Occipital lobe (tissue), 3 donors: ENCODE measurements at places on chromosomes 16 and 17. TPM values are rescaled to one million over a fixed set of nuclear protein-coding genes. Genes with fewer than 3 reads are reported as not detected.

The KRT20 gene
- total RNA-seq: not detected

The HOXB2 gene
- total RNA-seq: 0.16 TPM

The CCL8 gene
- total RNA-seq: 0.16 TPM

The PRAC2 gene
- total RNA-seq: not detected

The SCIMP gene
- total RNA-seq: 0.16 TPM

The PCGF2 gene
- total RNA-seq: 4.8 TPM

The TP53TG3D gene
- total RNA-seq: not detected

- DNase-seq: no peak
Observed at GRCh38 chr17:48002266-48002915, 31.5 kb downstream of the CDK5RAP3 start.

- DNase-seq: no peak
Observed at GRCh38 chr17:31497994-31498826, 106.7 kb downstream of the RAB11FIP4 start.

DNA sequence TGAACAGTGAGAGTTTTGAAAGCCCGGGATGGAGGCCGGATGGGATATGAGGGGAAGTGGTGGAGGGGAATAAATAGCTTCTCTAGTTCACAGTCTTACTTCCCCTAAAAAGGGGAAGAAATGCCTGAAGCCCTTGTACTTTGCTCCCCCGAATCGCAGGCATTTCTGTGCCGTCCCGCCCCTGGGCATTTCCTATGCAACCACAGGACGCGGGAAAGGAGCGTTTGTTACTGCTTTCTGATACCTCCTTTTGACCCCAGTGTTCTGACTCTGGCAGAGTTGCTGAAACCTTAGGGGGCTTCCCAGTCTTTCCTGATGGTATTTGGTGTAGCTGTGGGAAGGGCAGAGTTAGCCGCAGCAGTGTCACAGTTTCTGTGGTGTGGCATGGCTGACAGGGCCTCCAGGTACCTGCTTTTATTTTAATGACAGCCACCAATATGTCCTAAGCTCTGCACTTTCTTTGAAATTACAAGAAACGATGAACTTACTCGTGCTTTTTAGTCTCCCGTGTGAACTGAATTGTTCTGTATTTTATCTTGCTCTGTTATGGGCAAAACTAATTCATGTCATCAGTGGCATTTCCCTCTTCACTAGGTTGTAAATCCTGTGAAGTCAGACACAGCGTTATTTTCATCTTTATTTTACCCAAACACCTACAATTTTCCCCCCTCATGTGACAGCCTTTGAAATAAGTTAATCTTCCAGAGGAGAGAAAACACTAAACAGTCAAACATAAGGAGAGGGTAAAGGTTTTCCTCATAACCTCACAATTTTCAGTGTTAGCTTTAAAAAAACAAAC, 27.1 kb downstream of the USP10 start:
- no peak for DNase-seq

- no peak for DNase-seq
Observed at GRCh38 chr17:4444782-4445473, 11.2 kb downstream of the SPNS3 start.

- DNase-seq: no peak
Observed at GRCh38 chr16:75197522-75198134, 9.3 kb downstream of the CTRB2 start.

GRCh38 chr16:22357635-22357971, 16.8 kb downstream of the CDR2 start:
- DNase-seq: no peak

DNA sequence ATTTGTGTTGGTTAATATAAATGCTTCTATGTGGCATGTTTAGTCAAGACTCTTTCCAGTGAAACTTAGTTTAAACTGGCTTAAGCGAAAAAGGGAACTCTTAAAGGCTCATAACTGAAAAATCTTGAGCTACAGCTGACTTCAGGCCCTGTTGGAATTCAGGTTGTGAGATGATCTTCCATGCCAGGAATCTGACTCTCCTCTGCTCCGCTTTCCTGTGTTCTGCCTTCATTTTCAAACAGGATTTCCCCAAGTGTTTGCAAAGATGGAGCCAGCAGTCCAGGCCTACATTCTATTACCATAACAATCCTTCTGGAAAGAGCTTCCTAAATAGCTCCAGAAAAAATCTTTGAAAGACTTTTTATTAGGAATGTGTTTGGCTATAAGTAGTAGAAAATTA, 134.9 kb downstream of the NLK start:
- no peak for DNase-seq

GRCh38 chr17:8079291-8080207, 8.0 kb downstream of the ALOX12B start:
- DNase-seq: peak; percentile 37

GRCh38 chr16:79826732-79827475, 226.4 kb upstream of the MAF start:
- DNase-seq: no peak

DNA sequence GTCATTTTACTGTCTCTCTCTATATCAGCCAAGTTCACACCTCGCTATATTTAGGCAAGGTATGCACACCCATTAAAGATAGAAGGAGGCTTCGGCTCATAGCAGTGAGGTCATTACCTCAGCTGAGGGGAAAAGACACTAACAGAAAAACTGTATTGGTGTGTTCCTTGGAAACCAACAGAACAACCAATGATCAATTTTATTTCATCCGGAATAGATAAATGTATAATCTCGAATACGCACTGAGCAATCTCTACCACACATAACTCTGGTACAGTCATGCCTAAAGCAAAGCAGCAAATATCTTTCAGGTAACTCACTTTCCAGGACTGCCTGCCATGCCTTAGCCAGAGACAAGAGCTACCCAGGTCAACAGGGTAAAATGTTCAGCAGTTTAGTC, 109.9 kb upstream of the CORO6 start:
- DNase-seq: no peak

DNA sequence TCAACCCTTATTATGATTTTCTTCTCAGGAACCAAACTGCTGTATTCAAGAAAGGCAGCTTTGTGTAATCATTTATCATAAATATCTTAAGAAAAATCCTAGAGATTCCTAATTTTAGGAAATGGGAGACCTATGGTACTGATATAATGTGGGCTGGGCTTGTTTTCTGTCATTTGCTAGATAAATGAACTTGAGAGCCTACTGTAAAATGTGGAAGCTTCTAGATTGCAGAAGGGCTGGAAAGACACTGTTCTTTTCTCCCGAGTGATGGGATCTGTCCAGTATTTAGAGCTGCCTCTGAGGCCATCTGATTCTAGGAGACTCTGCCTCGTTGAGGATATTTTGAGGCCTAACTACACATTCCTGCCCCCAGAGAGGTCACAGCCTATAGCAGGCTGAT, 19.9 kb upstream of the STH start:
- DNase-seq: no peak

GRCh38 chr16:28193530-28194423, 18.0 kb downstream of the XPO6 start:
- no peak for DNase-seq

DNA sequence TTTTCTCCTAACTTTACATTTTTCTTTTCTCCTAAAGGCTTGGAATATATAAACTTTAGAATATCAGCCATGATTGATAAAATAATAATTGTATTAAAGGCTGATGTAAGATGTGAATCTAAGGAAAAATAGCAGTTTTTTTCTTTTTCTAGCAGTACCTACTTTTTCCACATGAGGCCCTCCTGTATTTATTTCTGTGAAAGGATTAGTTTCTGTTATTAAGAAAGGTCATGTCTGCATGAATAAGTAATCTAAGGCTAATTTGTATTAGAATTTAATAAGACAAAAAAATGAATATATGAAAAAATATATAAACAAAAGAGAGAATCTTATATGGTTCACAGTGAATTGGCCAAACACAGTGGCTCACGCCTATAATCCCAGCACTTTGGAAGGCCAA, 85.3 kb downstream of the STXBP4 start:
- no peak for DNase-seq

GRCh38 chr17:39486242-39486641, 25.0 kb downstream of the CDK12 start:
- DNase-seq: no peak

- DNase-seq: no peak
Observed at GRCh38 chr17:46027048-46027975, 28.3 kb downstream of the STH start.

DNA sequence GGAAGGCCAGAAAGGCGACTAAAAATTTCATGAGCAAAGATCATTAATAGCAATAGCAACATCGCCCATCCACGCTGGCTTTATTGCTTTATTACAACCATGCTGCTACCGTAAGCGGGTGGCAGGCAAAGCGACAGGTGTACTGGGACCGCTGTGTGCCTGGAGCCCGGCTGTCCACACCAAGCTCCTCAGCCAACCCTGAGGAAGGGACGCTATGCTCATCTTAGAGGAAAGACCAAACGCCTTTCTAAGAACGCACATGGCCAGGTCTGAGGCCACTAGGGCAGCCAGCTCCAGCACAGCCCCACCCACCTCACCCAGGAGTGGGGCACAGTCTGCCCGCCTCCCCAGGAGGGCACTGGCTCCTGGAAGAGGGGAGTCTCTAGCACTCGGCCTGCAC, 28.0 kb downstream of the PEMT start:
- DNase-seq: no peak

DNA sequence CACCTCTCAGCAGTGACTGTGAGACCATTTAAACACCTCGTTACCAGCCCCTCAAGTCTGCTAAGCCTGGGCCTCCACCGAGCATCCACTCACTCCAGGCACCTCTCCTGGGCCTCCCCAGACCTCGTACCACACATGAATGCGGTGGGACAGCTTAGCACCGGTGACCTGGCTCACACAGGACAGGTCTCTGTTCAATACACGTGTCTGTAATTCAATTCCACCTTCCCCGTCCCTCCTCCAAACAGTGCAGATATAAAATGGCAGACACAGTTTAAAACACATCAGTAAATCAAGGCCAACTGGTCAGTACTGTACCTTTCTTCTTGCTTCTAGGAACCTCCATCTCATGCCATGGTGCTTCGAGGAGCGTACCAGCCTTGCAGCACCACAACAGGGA, 73.9 kb downstream of the ZNF778 start:
- no peak for DNase-seq

GRCh38 chr16:89341697-89342694, 124.5 kb downstream of the ZNF778 start:
- DNase-seq: no peak

DNA sequence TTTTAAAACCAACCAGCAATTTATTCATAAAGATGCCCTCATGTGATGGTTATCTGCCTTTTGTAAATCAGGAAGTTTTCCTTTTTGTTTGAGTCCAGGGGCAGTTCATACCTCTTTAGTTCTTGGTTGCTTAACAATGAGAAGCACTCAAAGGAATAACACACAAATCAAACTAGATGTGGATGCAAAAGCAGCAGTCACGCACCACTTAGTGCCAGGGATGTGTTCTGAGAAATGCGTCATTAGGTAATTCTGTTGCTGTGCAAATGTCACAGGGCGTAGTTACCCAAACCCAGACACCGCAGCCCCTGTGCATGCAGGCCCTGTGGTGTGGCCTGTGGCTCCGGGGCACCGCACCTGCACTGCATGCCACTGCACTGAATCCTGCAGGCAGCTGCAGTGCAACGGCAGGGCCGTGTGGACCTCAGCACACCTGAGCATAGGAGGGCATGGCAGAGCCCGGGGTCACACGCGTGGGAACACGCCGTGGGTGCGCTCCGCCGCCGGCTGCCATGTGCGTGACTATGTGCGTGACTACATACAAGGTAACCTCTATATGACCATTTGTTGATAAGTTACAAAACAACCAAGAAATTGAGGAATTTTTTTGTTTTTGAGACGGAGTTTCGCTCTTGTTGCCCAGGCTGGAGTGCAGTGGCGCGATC, 39.6 kb downstream of the PKD1 start:
- no peak for DNase-seq

DNA sequence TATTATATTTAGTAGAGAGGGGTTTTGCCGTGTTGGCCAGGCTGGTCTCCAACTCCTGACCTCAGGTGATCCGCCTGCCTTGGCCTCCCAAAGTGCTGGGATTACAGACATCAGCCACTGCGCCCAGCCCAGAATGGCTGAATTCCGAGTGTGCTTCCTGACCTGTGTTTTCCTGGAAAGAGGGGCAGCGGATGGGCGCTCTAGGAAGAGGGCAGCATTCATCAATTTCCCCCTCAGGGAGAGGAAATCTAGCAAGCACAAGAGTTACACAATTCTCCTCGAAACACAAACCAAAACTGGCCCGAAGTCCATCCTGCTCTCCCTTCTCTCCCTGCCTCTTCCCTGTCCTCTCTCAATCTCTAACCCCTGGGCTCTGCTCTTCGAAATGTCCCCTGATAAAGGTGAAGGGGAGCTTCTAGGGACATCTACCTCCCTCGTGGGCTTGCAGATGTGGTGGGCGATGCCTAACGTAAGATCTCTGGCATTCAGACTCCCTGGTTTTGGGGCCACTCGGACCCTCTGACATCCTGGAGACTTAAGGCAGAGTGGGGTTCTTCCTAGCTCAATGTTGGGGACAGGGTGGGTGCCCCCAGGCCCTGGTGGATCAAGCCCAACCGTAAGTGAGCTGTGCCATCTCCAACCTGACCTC, 1.0 kb downstream of the IL27 start:
- no peak for DNase-seq

GRCh38 chr17:69872675-69873262, 202.3 kb upstream of the KCNJ16 start:
- no peak for DNase-seq

DNA sequence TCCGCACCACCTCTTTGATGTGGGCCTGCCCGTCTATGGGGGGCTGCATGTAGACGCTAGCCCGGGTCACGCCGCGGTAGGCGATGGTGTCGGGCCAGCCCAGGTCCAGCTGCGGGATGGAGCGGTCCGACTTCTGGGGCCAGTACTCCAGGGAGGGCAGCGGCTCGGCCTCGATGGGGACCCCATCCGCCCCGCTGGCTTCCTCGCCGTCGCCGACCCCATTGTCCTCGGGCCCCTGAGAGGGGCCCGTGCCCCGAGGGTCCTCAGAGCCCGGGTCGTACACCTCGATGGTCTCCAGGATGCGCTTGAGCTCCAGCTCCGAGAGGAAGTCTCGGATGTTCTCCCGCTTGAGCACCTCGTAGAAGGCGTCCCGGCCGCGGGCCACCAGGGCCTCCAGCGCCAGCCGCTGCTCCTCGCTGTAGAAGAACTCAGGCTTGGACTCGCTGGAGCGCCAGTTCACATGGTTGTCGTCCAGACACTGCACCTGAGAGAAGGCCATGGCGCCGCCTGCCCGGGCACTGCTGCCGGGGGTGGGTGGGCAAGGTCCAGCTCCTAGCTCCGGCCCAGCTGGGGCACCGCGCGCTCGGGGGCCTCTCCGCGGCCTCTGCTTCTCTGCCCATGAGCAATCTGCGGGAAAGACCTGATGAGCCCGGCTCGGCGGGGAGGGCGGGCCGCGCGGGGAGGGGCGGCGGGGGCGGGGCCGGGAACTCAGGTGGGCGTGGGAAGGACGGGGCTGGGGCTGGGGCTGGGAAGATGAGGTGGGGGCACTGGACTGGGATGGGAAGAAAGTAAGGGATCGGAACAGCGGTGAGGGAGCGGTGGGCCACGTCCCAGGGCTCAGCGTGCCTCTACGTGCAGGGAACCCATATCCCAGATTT, 782 bp downstream of the FAM83G start:
- DNase-seq: no peak

DNA sequence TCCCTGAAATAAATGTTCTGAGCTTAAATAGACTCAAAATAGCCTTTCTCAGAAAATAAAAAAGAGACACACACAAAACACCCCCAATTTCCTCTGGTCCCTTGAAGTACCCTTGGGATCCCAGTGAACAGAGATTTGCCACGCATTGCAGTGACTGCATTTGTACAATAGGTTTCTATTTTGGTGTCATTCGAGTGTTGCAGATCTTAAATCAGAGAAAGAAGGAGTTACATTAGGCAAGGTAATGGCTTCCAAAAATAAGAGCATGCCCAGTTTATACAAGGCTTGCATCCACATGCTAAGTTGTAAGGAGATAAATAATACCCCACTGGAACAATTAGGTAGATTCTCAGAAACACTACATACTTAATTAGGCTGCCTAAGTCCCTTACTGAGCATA, 2.2 kb downstream of the TOX3 start:
- no peak for DNase-seq

GRCh38 chr16:20744922-20745440, 3.4 kb upstream of the THUMPD1 start:
- DNase-seq: no peak
